Activated T-helper 2 cell treated with anti-CD3 and anti-CD28 coated beads, Interferon-gamma antibody, Interleukin-2, Interleukin-4, amounts not matched to agents 10 μg/mL and 5 μg/mL and 100 μg/mL, durations not matched to agents 14 hours and 24 hours and 36 hours (primary cell): ENCODE measurements at places on chromosomes 12 and 14. TPM values are rescaled to one million over a fixed set of nuclear protein-coding genes. Genes with fewer than 3 reads are reported as not detected.

DNA sequence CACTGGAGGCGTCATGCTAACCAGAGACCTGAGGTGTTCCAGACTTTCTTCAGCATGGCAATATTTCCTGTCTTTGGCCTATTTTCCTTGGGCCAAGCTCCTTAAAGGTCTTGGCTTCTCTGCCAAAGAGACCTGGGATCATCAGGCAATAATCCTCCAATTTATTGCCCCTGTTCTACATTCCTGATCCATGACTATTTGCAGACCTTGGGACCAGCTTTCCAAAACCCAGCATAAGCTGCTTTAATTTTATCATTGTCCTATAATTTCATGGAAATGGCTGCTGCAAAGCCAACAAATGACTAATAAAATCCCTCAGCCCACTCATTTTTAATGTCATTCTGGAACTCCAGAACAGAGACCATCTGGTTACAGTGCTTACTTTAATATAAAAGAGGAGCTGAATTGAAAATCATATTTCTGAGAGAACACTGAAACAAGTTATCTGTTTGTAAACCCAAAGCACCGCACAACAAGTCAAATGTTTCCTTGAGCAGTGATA lies 166.9 kb upstream of the BTG1 start:
- no peaks in the 10 kb centered on the region for H3K27me3 ChIP-seq
- no peak for DNase-seq
- H3K27ac ChIP-seq, result no peak overlapping the region
- peaks cover 3% of the 10 kb centered on the region for H3K36me3 ChIP-seq

The TNS2 gene
- 2.1 and 4.7 TPM in 2 replicates for total RNA-seq

DNA sequence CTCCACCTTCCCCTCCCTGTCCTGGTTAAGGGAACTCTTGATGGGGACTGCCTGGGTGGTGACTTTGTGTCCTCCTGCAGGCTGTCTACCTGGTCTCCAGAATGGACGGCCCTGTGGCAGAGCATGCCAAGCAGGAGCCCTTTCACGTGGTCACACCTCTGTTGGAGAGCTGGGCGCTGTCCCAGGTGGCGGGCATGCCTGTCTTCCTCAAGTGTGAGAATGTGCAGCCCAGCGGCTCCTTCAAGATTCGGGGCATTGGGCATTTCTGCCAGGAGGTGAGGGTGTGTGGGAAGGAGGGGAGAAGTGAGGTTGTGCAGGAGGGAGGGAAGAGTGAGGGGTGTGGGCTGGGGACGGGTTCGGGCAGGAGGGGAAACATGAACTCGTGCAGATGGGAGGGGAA lies 5.7 kb downstream of the SDSL start:
- no peak for DNase-seq
- no peak overlapping the region for H3K27ac ChIP-seq
- no peak overlapping the region for H3K4me3 ChIP-seq

The TPH2 gene
- total RNA-seq, result not detected in 2 replicates

GRCh38 chr12:112752303-112752702 lies 39.2 kb upstream of the RPH3A start:
- no peak for DNase-seq
- H3K36me3 ChIP-seq, result no peaks in the 10 kb centered on the region
- no peaks in the 10 kb centered on the region for H3K27me3 ChIP-seq
- no peak overlapping the region for H3K27ac ChIP-seq
- peaks cover 2% of the 10 kb centered on the region for H3K4me1 ChIP-seq
- no peak overlapping the region for H3K4me3 ChIP-seq

GRCh38 chr14:100867631-100868315 lies 35.7 kb downstream of the RTL1 start:
- H3K4me1 ChIP-seq, result no peaks in the 10 kb centered on the region
- no peak overlapping the region for H3K27ac ChIP-seq
- no peaks in the 10 kb centered on the region for H3K36me3 ChIP-seq
- no peaks in the 10 kb centered on the region for H3K27me3 ChIP-seq

DNA sequence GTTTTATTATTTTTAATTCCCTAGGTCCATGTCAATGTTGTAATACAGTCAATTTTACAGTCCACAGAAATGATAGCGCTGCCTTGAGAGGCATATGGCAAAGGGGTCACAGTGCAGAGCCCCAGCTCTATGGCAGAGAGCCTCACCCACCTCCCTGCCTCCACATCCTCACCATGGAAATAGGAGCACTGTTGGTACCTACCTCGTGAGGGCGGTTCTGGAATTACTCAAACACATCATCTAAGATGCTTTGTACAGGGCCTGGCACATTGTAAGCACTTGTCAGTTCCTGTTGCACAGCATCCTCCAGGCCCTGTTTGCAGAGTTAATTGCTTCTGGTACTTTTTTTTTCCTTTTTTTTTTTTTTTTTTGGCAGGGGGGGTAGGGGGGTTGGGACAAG lies 4.1 kb upstream of the AKAP5 start:
- peaks cover 55% of the 10 kb centered on the region for H3K36me3 ChIP-seq
- peaks cover 23% of the 10 kb centered on the region for H3K4me1 ChIP-seq
- no peak overlapping the region for H3K4me3 ChIP-seq
- no peak overlapping the region for H3K27ac ChIP-seq
- H3K27me3 ChIP-seq, result no peaks in the 10 kb centered on the region

DNA sequence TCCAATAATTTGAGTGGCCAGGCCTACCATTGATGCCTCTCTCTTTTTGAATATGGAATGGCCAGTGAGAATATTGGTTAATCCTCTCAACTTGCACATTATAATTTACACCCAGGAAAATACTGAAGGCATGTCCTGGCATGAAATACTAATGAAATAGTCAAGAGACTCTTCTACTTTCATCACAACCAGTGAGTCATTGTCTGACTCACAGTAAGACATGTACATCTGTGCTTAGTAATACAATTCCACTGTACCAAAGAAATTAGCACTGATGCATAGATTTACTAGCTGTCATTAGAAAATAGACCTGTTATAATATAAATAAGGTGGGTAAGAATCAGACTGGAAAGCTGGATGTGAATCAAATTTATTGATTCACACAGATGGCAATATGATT lies 31.6 kb downstream of the KCNC2 start:
- H3K27me3 ChIP-seq, result no peaks in the 10 kb centered on the region
- no peak overlapping the region for H3K27ac ChIP-seq
- no peaks in the 10 kb centered on the region for H3K4me1 ChIP-seq
- no peak for DNase-seq
